ENCODE measurements at places on chromosomes 5 and 9.

DNA sequence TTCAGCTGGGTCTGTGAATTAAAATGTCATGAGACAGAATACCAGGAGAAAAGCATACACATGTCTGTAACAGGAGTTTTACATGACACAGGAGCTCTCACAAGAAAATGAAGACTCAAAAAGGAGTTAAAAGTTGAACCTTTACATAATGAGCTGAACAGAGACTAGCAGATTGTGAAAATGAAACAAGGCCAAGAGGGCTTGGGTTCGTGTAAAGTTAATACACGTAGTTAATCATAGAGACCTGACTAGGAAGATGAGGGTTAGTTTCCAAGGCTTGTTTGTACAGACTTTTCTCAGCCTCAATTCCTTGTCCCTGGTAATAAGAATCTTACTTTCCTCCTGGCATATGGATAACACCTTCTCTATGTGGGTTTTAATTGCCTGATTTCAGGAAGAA lies 1294.0 kb downstream of the MAT2B start:
- DNase-seq, result no peak

DNA sequence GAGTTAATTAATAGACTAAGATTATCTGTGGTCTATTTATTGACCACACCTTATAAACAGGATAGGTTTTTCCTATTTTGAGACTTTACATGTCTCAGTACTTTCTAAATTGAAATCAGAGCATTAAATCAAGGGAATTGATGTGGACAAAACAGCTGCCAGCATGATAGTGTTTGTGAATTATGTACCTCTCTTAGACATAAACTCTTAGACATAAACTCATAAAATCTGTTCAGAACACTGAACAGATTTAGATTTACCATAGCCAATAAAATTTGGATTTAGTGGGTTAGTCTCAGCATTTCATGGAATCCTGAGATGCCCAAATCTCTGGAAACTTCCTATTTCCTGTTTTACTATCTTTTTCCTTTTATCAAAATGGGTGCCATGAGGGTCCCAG lies 11.5 kb upstream of the AGXT2 start:
- no peak for DNase-seq

- DNase-seq, result no peak
Measured at GRCh38 chr9:133353548-133353947, 2.7 kb downstream of the SURF1 start.

GRCh38 chr5:154782326-154782725 lies 27.1 kb downstream of the LARP1 start:
- no peak for DNase-seq

GRCh38 chr5:163529698-163530097 lies 24.3 kb downstream of the MAT2B start:
- DNase-seq, result no peak

- no peak for DNase-seq
Measured at GRCh38 chr5:14193496-14193895, 50.4 kb downstream of the TRIO start.

- no peak for DNase-seq
Measured at GRCh38 chr5:127136908-127137307, 63.6 kb upstream of the C5orf63 start.

GRCh38 chr5:40486437-40487275 lies 193.1 kb upstream of the PTGER4 start:
- DNase-seq, result no peak

- no peak for DNase-seq
Measured at GRCh38 chr5:131171276-131171810, 599 bp downstream of the LYRM7 start.

DNA sequence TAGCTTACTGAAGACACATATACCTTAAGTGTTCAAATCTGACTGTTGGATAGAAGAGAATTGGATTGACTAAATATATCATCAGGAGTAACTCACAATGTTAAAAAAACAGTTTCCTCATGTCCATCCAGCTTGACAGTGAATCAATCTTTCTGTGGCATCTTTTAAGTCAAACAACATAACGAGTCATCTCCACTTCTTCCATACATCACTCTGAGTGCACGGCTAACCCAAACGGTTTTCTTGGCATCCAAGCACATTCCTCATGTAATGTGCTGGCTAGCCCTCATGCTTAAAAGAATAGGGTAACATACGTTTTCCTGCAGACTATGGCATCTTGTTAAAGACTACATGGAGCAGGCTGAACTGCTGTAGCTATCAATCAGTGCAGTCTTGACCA lies 291.5 kb upstream of the TRPC7 start:
- DNase-seq, result no peak

- no peak for DNase-seq
Measured at GRCh38 chr5:31393126-31393525, 138.8 kb downstream of the DROSHA start.

DNA sequence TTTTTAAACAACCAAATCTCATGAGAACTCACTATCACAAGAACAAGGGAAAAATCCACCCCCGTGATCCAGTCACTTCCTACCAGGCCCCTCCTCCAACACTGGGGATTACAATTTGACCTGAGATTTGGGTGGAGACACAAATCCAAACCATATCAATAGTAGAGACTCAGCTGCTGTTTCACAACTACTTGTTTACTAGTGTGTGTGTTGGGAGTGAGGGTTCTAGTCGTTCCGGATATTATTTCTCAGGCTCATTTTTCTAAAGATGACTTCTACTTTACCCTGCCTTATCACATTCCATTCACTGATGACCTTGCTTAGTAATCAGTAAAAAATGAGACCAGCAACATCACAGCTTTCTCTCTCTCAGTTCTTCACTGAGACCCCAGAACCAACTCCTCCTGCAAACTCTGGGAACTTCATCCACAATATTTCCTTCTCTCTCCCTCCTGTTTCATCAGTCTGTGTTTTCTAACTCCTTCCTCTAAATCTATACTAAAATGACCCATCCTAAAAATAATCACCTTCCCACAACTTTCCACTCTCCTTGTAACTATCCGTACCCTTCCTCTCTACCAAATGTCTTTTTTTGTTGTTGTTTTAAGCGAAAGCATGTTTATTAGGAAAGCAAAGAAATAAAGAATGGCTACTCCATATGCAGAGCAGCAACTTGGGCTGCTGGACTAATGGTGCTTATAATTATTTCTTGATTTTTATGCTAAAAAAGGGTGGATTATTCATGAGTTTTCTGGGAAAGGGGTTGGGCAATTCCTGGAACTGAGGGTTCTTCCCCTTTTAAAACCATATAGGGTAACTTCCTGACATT lies 121.5 kb upstream of the SPRY4 start:
- DNase-seq, result no peak

Measured in germinal center (tissue), 1 donor.